Stimulated activated CD4-positive, alpha-beta T cell treated with anti-CD3 and anti-CD28 coated beads, TNF-alpha, amount 100 ng/mL, for 48 hours (primary cell): ENCODE measurements at places on chromosomes 13 and 19.

- DNase-seq, result no peak
These were observed 16.5 kb upstream of the NDUFS7 start for GRCh38 chr19:1366899-1367870.

DNA sequence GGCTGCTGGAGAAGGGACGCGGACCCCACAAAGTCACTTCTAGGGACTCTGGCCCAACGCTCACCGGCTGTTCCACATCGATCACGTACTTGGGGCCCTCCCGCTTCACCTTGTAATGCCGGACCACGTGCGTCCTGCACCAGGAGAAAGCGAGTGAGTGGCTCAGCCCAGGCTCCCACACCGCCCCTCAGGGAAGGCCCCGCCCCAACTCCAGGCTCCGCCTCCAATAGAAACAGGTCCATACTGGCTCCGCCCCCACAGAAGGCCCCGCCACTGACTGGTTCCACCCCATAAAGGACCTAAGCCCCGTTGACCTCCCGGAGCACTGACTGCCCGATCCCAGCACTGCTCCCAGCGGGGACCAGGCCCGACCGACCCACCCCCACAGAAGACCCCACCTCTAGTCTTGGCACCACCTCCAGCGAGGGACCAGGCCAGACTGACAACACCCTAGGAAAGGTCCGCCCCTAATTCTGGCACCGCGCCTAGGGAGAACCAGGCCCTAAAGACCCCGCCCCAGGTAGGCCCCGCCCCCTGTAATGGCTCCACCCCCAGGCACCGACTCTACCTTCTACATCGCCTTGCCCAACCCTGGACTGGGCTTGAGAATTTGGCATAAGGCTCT lies 11.3 kb downstream of the STAP2 start:
- peak; percentile 90 for DNase-seq

- no peak for DNase-seq
These were observed 60.3 kb downstream of the MIPEP start for GRCh38 chr13:23828866-23829265.

GRCh38 chr13:111337741-111338140 lies 17.3 kb downstream of the TEX29 start:
- DNase-seq, result no peak

- DNase-seq, result no peak
These were observed at the start of gene TRPC4 for GRCh38 chr13:37869756-37870488. TRPC4 (minus strand) TSS chr13:37869772; CDS start chr13:37783333, 86,439 bp downstream.
